ENCODE measurements at places on chromosomes 12 and 14. TPM values are rescaled to one million over a fixed set of nuclear protein-coding genes. Genes with fewer than 3 reads are reported as not detected.

The NKX2-8 gene
- total RNA-seq: not detected

The RAD9B gene
- 0.07 TPM for total RNA-seq

The C12orf42 gene
- total RNA-seq: not detected

The LALBA gene
- not detected for total RNA-seq

The SLC5A8 gene
- total RNA-seq: not detected
